ENCODE measurements at places on chromosomes 4 and X.

DNA sequence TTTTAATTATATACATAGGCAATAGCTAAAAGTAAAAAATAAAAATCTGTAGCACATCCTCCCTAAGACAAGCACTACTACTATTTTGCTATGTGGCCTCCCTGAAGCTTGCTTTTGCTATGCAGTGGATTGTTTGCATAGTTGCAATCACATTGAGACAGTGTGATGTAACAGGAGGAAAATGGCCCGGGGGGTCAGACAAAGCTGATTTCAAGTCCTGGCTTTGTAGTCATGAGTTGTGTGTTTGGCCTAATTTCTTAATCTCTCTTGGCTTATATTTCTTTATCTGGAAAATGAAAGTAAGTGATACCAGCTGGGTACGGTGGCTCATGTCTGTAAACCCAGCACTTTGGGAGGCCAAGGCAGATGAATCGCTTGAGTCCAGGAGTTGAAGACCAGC, 166.6 kb downstream of the LHFPL1 start:
- DNase-seq: no peak

DNA sequence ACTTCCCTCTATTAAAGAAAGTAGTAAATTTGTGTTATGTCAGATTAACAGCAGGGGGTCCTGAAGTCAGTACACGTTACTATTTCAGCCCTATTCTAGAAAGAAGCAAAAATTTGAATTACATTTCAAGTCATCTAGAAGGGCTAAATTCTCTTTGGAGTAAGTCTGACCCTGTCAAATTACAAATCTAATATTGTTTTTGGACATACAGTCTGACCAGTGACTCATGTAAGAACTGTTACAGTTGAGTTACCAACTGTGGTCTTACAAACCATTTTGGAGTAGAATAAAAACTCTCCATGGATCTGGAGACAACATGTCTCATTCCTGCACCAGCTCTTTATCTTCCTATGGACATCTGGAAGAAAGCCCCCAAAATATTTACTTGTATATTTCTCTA, 36.0 kb upstream of the GYPA start:
- DNase-seq: no peak

DNA sequence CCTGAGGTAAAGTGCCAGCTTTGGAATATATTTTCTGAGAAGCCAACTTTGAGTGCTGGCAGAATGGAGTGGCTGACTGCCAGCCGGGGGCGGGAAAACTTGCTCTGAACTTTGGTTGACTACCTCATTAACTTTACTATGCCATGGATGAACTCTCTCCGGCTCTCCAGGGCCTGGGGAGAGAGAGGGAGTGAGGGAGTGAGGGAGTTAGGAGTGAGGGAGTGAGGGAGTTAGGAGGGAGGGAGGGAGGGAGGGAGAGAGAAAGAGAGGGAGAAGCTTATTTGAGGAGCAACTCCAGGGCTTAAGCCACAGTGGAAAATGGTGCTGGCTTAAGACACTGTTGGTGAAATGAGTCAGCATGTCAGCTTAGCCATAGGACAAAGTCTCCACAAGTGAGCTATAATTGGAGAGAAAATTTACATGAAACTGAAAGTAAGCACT, 280.9 kb upstream of the RPS6KA3 start:
- no peak for DNase-seq

GRCh38 chr4:109290918-109291317, 11.5 kb downstream of the COL25A1 start:
- no peak for DNase-seq

GRCh38 chr4:131613086-131613823, 1535.8 kb upstream of the PCDH10 start:
- DNase-seq: no peak

Data from CD4-positive, alpha-beta T cell treated with Interferon alpha-2 for 1 hour (primary cell).